Neural crest cell (in vitro differentiated cells): ENCODE measurements at places on chromosomes 12 and 14.

GRCh38 chr14:81323093-81323492, 77.0 kb downstream of the STON2 start:
- DNase-seq: no peak

- no peak for DNase-seq
Observed at GRCh38 chr14:63644741-63645140, 3.1 kb upstream of the WDR89 start.

- DNase-seq: no peak
Observed at GRCh38 chr12:131315601-131316000, 361.9 kb downstream of the ADGRD1 start.

DNA sequence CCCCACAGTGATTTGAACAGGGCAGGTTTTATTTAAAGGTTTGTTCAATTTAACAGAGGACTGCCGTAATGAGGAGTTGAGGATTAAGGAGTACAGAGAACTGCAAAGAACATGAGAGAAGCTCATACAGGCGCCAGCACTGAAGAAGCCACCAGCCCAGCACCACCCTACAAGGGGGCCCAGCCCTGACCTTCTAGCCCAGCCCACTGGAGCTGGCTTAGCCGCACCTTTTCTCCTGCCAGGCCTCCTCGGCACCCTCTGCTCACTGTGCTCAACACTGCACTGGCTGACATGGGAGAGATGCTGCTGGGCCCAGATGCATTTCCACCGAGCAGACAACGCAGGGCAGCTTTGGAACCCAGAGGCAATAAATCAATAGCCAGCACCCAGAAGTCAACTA, 36.5 kb upstream of the SFSWAP start:
- DNase-seq: no peak

DNA sequence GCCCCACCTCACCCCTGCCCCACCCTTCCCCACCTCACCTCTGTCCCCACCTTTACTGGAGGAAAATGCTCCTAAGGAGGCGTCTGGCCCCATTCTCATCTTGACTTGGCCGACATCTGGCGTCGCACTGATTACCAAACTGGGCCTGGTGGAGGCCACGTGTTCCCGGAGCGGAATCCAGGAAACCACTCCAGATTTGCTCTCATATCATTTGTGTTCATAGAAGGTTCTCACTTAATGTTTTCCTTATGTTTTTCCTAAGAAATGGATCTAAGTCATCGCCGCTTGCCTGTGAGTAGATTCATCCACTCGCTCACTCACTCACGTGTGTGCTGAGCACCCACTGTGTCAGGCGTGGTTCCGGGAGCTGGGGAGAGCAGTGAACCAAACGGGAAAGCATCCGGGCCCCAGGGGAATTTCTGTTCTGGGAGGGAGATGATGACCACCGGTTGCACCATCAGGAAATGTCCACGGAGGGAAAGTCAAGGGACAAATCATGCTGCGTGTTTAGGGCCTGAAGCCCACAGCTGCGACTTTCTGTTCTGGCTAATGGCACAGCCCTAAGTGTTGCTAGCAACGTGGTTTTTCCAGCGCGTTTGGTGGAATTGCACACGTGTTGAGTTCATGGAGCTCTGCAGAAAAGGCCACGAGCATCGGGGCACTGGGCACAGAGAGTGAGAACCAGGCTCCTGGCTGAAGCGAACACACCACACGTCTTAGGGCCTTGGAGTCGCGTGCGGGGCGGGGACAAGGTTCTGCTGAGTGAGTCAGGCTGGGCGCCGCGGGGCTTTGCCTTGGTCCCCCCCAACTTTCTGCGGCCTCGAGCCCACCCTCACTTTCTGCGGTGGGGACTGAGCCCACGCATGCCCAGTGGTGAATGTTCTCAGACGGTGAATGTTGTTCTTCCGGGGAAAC, 57.7 kb downstream of the ADGRD1 start:
- no peak for DNase-seq

DNA sequence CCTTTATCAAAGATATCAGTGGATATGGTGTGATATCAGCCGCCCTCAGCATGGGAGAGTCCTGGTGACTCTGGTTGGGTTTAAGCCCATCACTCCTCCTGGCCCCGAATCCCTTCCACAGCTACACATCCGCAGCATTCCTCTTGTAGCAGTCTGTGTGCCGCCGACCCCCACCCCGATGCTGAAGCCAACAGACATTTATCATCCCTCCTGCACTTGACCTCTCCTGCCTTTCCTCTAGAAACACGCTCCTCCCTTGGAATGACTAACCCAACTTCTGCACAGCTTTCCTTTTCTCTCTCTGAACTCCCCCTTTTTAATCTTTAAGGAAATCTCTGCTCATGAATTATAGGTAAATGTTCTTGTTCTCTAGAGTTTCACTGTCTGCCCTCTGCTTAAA, 250.9 kb upstream of the FOXN3 start:
- DNase-seq: no peak

- DNase-seq: no peak
Observed at GRCh38 chr12:2580821-2581220, 213.9 kb upstream of the FKBP4 start.
